ENCODE measurements at places on chromosomes 7 and 10.

DNA sequence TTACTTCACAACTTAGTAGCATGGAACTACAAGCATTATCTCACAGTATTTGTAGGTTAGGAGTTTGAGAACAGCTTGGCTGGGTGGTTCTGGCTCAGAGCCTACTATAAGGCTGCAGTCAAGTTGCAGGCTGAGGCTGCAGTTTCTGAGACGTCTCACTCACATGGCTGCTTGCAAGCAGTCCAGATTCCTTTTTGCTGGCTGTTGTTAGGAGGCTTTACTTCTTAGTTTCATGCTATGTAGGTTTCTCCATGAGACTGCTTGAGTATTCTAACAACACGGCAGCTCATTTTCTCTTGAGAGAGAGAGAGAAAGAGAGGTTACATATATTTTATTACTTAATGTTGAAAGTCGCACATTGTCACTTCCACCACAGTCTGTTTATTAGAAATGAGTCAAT is 1073.9 kb downstream of the NXPH1 start:
- no peak for DNase-seq

DNA sequence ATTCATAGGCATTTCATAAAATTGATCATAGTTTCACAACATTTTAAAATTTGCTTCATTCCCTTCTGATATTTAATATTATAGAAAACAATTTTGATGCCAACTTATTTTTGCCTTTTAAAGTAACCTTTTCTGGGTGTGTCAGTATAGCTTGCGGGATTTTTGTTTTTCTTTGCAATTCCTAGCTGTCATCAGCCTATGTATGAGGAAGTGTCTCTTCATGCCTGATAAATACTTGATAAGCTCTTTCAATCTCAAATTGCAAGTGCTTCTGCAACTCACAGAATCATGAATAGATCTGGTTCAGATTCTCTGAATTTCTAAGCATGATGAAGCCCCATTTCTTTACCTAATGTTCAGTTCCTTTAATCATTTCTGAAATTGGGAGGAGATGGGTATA is 28.0 kb upstream of the ARHGAP21 start:
- no peak for DNase-seq

DNA sequence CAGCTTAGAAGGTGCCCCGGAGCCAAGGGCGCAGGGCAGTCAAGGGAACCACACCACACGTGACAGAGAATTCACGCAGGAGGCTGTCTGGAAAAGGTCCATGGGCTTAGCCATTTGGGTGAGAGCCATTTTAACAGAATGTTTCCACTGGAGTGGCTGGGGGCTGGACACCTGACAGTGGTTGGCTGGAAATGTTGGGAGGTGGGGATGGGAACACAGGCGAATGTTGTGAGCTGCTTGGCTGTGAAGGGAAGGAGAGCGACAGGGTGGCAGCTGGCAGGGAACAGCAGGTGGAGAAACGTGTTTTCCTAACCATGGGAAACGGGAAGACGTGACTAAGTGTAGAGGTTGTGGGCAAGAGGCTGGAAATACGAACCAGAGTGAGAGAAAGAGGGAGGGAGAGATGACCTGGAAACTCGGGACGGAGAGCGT is 100.5 kb upstream of the ZNF32 start:
- no peak for DNase-seq

- DNase-seq: no peak
Observed at GRCh38 chr10:5574642-5575131, 49.9 kb downstream of the CALML3 start.

GRCh38 chr10:36126076-36126475 is 484.0 kb upstream of the FZD8 start:
- DNase-seq: no peak

All from activated T-cell treated with anti-CD3 and anti-CD28 coated beads for 24 hours (primary cell).